ENCODE measurements at places on chromosomes 16 and 17.
A peak's percentile ranks its signal among the peaks of the same experiment; 100 is the strongest.

DNA sequence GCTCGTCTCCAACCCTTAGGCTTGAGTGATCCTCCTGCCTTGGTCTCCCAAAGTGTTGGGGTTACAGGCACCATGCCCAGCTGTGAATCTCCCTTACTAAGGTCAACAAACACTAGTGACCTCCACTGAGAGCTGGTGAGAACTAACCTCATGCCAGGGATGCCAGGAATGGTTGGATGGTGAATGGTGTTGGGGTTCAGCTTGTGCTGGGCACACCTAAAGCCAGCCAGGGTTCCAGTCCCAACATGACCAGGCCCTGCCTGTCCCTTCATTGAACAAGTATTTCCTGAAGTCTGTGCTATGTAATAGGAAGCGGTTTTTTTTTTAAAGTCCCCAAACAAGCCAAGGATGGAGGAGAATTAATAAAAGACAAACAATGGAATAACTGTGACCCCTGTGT lies 56.0 kb upstream of the TOB1 start:
- DNase-seq: no peak

- DNase-seq: no peak
Measured at GRCh38 chr17:15262291-15263205, 2.6 kb downstream of the PMP22 start.

- DNase-seq: no peak
Measured at GRCh38 chr17:28580959-28581358, 4.3 kb upstream of the ALDOC start.

- DNase-seq: no peak
Measured at GRCh38 chr17:49848739-49849138, 870 bp upstream of the TAC4 start.

GRCh38 chr16:23374721-23375510 lies 72.8 kb downstream of the SCNN1B start:
- DNase-seq: no peak

DNA sequence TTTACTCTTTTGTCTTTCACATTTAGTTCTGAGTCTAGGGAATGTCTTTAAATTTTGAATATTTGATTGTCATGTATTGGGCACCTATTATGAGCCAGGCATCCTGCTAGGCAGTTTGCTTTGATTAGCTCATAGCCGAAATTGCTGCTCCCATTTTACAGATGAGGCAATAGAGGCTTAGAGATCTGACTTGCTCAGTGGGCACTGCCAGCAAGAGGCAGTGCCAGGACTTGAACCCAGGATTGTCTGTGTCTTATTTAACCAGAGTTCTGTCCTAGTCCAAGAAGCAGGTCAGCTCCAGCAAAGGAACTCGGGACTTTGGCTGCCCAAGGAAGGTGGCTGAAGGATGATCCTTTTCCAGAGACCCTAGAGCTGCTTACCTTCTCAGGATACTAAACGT lies 24.5 kb downstream of the BEAN1 start:
- DNase-seq: no peak

DNA sequence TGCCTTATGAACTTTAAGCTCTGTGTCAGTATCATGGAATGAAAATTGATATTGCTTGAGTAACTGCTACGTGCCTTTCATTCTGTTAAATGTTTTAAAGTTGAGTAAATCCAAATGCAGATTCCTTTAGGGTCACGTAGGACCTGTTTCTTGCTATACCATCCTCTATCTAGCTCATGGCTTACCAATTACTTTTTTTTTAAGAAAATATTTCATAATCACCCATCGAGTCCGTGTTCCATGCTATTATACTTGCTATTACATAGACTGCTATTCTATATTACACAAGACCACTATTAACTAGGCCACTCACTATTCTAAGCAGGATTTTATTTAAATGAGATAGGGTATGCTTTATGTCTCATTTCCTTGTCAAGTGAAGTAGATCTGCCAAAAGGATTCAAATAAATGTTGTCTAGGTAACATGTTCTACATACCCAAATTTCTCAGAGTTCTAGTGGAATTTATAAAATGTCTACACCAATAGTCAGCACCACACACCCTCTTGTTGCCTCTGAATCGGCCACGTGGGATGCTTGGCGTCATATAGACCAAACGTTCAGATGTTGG lies 11.9 kb downstream of the ANKFN1 start:
- DNase-seq: no peak

DNA sequence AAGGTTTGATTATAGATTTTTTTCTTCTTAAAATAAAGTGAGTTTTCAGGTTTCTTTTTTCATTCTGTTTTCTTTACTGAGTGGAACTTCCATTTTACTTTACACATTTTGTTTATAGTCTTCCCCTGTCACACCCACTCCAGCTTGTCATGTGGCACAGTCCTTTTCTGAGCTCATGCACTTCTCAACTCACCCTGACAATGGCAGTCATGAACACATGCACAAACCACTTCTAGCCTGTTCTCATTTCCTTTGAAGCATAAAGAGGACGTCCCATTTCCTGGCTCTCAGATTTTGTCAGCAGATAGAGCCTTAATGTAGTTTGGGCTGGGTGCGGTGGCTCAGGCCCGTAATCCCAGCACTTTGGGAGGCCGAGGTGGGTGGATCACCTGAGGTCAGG lies 168.0 kb downstream of the AHSP start:
- DNase-seq: peak; percentile 57

GRCh38 chr16:29816694-29817441 lies 916 bp downstream of the PAGR1 start:
- peak; percentile 53 for DNase-seq

DNA sequence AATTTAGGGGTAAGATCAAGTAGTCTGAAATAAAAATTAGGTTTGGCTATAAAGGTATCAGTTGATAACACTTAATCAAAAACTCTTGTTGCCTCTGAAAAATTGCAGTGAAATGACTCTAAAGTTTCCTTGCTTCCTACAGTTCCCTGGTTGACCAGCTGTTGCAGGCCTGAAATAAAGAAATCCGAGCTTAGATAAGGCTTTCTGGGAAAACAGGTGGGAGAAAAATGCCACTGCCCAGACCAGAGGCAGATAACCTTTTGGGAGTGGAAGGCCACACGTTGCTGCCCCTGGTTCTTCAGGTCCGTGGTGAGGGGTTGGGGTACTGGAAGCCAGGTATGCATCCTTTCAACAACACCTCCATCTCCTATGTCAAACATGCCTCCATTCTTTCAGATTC lies 111.3 kb downstream of the HS3ST3A1 start:
- no peak for DNase-seq

DNA sequence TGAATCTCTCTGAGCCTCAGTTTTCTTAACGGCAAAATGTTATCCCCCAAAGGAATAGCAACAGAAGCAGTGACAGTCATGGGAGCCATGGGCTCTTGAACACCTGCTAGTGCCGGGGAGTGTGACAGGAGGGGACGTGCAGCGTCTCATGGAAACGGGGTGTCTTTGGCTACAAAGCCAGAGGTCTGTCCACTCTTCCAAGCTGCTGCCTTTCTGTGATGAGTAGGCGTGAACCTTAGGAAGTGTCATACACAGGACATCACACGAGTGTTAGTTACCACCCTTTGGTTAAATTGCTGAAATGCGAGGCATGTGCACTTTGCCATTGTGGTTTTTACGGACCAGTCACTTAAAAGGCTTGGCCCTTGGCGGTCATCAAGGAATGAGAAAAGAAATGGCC lies 93.4 kb downstream of the IRF8 start:
- DNase-seq: no peak

GRCh38 chr17:80807014-80807413 lies 184.6 kb upstream of the CHMP6 start:
- no peak for DNase-seq

DNA sequence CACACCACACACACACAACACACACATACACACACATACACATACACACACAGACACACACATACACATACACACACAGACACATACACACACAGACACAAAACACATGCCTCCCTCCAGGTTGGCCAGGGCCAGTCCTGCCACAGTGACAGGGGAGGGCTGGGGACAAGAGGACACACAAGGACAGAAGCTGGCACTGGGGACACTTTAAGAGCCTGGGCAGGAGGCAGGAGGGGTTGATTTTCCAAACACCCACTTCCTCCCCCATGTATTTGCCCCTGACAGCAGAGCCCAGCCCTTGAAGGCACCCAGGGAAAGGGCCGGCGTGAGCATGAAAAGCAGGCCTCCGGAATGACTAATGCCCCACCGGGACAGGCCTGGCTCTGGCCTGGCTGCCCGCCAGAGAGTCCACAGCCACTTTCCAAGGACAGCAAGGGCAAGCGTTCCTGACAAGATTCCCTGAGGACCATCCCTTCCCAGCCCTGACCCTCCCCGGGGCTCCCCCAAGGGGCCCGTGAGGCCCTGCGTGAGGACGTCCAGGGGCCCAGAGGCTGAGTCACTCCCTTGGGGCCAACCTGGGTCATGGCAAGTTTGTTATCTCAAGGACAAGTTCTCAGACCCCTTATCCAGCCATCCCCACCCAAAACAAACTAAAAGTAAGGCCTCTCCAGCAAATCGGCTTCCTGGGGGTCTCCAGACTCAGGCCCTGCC lies 235.6 kb downstream of the ZNF423 start:
- DNase-seq: no peak

DNA sequence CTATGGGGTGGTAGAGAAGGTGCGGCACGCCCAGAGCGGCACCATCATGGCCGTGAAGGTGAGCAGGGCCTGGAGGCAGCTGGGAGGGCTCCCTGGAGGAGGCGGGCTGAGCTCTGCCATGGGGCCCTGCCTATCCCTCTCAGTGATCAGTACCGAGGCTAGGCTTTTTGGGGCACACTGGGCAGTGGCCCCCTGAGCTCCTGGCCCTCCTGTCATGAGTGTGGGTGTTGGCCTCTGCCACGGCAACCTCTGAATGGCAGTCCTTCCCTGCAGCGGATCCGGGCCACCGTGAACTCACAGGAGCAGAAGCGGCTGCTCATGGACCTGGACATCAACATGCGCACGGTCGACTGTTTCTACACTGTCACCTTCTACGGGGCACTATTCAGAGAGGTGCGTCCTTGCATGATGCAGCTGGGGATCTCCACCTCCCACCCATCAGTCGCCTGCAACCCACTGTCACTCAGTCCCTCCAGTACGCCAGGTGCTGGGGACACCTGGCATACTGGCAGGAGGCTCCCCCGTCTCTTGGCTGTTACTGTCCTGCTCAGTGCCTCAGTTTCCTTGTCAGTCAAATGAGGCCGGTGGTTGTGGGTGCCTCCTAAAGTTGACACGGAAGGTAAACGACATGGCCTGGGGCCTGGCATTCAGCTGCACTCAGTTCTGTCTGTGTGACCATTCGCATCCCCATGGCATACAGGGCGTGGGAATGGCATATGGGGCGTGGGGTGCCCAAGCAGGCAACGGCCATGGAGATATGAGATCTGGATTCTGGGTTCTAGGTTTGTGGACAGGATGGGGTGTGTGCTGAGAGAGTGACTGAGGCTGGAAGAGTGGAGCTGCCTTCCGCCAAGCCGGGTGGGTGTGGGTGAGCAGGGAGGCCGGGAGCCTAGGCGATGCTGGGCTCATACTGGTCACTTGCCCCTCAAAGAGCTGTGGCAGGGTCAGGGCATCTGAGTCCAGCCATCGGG lies 16.4 kb downstream of the MAP2K3 start:
- peak; percentile 29 for DNase-seq

- DNase-seq: no peak
Measured at GRCh38 chr16:46961373-46962353, 11.8 kb downstream of the DNAJA2 start.

GRCh38 chr16:83682116-83682867 lies 125.5 kb upstream of the HSBP1 start:
- DNase-seq: no peak

- DNase-seq: peak; percentile 92
Measured at GRCh38 chr16:31713071-31713944, 160.3 kb upstream of the ZNF267 start.

- no peak for DNase-seq
Measured at GRCh38 chr16:4615384-4616046, 827 bp upstream of the UBALD1 start.

GRCh38 chr16:27228621-27229501 lies 25.5 kb downstream of the KDM8 start:
- peak; percentile 56 for DNase-seq

GRCh38 chr16:57091975-57092785 lies at the start of gene CPNE2:
Gene CPNE2 (plus strand): TSS chr16:57092583. CDS start chr16:57110743, 18,160 bp downstream.
- DNase-seq: peak; percentile 73

DNA sequence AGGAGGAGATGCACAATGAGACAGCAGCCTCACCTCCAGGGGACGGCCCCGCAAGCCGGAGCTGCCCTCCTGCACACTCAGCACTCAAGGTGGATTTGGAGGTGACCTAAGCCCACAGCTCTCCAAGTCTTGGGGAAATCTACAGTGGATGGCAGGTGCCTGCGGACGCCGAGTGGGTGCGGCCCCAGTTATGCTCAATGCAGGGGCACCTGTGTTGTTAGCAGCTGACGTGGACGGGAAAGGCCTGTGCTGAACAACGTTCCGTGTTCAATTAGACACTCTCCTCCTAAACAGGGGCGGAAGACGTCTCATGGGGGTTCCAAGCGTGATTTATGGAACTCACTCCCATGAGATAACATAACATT lies 22.0 kb upstream of the METRNL start:
- DNase-seq: no peak

DNA sequence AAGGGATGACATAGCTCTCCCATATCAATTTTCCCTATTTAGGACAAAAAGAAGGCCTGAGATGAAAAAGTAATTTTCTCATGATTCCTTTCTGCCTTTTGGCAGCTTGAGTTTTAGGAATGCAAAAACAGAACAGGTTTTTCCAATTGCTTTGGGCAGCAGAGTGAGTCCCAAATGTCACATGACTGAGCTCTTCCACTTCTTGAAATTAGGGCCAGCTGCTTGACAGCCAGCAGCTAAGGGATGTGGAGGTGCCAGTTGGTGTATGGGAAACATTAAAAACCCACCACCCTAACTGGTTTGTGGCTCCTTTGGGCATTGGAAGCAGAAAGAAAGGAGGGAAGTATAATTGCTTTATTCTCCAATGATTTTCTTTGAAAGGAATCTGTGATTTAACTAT lies 133.8 kb upstream of the FAM20A start:
- no peak for DNase-seq

DNA sequence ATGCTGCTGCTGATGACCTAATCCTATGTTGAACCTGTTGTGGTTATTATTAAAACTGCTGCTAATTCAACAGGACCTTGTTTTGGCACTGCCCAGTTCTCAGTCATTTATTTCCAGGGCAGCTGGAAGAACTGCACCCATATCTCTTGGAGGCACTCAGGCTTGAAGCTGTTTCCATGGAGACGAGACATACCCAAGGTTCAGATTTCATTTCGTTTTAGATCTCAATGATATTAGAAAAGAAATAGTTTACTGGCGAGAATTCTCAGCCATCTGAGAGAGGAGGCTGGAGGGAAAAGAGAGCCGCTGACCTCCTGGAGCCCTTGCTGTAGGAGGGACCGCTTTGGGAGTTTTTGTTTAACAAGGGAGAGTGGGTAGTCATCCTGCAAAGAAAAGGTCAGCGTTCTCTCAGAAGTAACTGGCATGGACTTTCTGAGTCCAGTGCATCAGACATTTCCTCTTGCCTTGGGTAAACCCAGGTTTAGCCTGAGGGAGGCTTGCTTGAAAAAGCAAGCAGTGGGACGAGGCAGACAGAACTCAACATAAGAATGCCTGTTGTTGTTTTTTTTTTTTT lies 75.4 kb downstream of the YPEL2 start:
- no peak for DNase-seq

GRCh38 chr17:3912827-3913226 lies 3.4 kb downstream of the P2RX1 start:
- no peak for DNase-seq
